GM13976 (cell line): ENCODE measurements at places on chromosomes 6 and 20.

- DNase-seq: no peak
Observed at GRCh38 chr20:53699906-53700305, 106.3 kb upstream of the ZNF217 start.

- no peak for DNase-seq
Observed at GRCh38 chr20:24773751-24774201, 175.3 kb upstream of the CST7 start.

DNA sequence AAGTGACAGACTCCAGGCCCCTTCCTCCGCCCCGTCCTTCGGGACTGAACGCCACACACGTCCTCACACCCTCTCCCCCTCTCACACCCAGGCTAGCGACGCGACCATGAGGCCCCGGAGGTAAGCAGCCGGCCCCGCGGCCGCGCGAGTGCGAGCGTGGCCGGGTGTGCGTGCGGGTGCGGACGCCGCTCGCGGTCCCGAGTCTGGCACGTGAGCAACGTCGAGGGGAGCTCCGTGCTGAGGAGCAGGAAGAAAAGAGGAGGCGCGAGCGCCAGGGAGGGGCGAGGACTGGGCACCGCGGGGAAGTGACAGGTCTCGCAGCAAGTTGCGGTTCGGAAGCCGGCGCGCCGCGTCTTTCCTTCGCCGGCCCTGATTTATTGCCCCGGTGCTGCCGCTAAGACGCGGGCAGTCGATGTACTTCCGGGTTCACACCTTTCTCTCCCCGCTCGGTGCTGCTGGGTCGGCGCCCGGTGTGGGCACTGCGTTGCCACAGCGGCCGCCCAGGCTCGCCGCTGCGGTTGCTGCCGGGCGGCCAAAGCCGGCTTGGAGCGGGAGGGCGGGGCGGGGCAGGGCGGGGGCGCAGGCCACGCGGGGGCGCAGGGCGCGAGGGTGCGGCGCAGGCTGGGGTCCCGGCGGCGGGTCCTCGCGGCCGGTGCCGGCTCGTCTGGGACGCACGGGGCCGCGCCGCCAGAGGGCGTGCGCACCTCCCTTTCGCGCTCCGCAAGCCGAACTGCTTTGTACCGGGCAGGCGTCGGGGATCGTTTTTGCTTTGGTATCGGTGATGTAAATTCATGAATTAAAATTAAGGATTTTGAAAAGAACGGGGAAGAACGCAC lies 15.8 kb upstream of the LIN28B start:
- DNase-seq: peak; percentile 75

DNA sequence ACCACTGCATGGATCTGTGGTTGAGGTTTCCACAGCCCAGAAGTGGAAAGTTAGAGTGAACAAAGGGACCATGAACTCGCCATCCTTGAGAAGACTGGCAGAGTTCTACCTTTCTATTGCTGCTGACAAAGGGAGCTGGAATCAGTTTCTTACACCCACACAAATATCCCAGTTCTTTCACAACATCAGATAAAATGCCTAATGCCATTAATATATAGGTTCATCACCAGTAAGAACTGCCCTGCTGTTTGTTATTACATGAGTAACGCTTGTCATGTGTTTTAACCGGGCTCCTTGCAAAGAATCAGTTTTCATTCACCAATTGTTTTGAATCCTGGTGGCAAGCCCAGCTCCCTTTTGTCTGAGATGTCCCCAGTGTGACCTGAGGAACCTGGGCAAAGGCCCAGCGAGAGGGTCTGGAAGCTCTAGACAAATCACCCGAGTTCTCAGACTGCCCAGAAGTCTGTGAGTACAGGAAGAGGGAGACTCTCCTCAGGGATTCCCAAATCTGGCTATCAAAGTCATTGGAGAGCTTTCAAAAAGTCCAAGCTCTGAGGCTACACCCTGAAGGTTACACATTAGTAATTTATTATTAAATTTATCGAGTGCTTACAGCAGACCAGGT lies 7.5 kb upstream of the CD164 start:
- no peak for DNase-seq

DNA sequence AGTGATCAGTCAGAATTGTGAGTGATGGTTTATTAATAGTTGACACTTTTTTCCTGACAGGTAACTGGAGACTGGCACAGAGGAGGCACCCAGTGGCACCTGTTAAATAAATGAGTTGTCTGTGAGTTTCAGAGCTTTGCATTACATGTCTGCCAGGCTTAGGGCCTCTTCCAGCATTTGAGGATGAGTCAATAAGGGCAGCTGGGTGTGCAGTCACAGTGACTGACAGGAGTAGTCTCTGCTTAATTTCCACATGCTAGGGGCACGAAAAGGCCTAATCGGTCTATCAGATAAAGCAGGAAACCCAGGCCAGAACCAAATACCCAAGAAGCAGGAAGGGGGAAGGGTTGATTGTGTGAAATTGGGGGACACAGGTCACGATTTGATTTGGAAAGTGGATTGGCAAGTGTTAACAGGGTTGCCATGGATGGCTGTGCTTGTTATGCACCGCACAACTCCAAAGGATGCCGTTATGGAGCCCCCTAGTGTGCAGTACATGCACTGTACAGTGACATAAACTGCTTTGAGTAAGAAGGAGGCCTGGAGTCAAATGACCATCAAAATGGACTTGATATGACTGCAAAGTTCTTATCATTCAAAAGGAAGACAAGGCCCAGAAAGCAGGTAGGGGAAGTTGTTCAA lies 111.9 kb upstream of the GGTLC1 start:
- peak; percentile 36 for DNase-seq

DNA sequence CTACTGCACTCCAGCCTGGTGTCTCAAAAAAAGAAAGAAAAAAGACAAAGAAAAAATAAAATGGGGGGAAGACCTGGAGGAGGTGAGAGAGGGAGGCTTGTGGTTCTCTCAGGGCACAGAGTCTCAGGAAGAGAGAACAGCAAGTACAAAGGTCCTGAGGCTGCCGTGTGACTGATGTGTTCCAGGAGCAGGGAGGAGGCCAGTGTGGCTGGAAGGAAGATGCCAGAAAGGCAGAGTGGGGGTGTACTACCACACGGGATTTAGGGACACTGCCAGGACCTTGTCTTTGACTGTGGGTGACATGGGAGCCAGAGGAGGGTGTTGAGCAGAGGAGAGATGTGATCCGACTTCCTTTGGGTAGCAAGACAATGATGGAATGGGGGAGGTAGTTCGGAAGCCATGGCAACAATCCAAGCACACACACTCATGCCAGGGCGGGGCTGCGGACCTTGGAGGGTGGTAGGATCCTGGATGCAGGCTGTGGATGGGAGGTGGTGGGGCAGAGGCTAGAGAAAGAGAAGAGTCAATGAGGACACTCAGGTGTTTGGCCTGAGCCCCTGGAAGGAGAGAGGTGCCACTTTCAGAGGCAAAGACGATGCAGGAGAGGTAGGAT lies 136.4 kb upstream of the PTPN1 start:
- DNase-seq: no peak

- no peak for DNase-seq
Observed at GRCh38 chr6:31643818-31644454, 8.5 kb downstream of the BAG6 start.

- no peak for DNase-seq
Observed at GRCh38 chr6:7143476-7143974, 35.8 kb downstream of the RREB1 start.

- no peak for DNase-seq
Observed at GRCh38 chr6:71204741-71205140, 83.9 kb upstream of the OGFRL1 start.

DNA sequence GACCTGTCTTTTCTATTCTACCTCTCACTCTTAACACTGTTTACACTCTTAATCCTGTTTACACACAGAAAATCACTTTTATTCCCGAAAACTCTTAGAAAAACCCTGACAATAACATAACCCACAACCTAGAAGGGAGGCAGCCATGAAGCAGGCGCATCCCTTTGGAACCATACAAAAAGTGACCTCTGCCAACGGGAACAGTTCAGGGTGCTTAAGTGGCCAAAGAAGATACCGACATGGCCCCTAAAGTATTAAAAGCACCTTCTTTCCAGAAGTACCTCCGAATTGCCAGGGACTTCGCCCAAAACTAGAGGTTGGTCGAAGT lies 490 bp downstream of the MMUT start:
- DNase-seq: no peak
